ENCODE measurements at places on chromosomes 4 and X.

DNA sequence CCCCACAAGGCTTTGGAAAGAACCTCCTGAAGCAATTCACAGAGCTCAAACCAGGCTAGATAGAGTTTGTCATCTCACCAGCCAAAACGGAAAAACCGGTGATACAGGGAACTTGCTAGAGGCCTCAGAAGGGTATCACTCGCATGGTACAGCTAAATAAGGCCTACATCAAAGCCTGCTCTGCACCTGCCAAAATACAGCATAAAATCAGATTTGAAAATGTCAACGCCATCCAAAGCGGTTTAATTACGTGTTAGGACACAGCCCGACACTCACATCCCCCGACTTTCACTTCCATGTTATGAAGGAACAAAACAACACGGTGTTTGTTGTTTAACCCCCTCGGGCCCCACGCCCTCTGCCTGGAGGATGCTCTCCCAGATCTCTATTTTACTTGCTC is 65.0 kb downstream of the MAPK10 start:
- no peak for DNase-seq

GRCh38 chr4:165779950-165780670 is 92.9 kb upstream of the TLL1 start:
- DNase-seq: no peak

- no peak for DNase-seq
These were observed 38.4 kb downstream of the CPLX1 start for GRCh38 chr4:787561-787981.

- no peak for DNase-seq
These were observed 5.2 kb downstream of the CDK16 start for GRCh38 chrX:47223476-47224250.

- no peak for DNase-seq
These were observed 795.1 kb downstream of the FAT4 start for GRCh38 chr4:126109836-126110235.

DNA sequence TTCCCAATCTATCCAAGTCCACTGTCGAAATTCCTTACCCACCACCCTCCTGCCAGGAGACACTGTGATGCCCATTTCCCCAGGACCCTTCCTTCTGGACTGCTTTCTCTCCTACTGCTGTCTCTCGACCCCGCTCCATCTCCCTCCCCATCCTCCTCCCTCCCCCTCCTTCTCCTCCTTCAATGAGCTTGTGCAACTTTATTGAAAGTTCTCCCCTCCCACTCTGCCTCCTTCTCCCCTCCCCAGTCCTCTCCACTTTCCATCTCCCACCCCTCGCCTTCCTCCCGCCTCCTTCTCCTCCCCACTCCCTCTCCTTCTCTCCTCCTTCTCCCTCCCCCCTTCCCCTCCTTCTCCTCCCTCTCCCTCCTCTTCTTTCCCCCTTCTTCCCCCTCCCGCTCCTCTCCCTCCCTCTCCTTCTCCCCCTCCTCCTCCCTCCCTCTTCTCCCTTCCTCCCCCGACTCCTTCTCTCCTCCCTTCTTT is 116.6 kb upstream of the FAT1 start:
- DNase-seq: no peak

DNA sequence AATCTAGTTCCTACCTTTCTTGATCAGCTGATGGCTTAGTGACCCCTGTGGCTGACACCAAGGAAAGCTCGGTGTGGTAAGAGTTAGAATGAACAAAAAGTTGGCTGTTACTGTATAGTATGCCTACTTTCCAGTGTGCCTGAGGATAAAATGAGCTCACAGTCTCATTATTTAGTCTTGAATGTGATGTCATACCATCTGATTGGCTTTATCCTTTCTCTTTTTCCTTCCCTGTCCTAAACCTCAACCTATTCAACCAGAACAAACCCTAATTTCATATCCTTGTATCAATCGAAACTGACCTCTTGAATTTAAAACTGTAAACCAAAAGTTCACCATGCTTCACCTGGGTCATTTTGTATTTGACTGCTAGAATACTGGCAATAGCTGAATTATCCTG is 156.4 kb downstream of the PPARGC1A start:
- no peak for DNase-seq

DNA sequence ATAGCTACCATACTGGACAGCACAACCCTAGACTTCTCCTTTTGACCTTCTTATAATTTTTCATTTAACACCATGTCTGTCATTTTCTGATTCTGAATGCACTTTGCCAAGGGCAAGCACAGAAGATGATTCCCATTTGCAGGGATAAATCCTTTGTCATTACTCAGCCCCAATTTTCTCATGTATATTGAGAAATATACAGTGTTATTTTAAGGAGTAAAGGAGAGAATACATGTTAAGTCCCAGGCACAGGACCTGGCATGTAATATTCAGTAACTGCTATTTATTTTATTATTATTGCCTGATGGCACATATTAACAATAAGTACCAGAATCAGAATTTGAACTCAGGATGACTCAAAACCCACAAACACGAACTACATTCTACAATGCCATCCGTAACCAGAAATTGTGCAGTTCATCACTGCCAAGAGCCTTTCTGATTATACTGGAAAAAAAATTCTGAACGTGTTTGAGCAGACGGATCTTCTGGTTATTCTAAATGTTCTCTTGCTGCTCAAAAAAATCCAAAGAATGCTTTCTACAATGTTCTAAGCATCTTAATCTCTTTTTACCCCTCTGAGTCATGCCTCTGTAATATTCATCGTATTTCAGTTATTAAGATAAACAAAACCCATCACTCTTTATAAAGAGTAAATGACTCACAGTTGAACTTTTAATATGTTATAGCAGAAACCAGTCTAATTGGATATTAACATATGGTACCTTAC is 170.0 kb downstream of the MID1 start:
- no peak for DNase-seq

- DNase-seq: no peak
These were observed 883 bp upstream of the KLHL4 start for GRCh38 chrX:87516717-87517121.

DNA sequence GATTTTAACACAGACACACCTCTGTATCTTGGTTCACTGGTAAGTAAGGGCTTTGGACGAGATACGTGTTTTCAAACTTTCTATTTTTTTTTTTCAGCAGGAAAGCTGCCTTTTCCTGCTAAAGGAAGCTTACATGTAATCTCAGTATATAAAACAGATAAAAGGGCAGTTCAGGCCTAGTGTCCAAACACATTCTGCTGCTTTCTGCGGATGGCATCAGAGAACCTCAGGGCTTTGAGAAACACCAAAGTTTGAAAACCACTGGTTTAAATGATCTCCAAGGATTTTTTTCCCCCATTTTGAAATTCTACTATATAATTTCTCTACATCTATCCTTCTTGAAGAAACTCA is 76.0 kb downstream of the ZAR1 start:
- DNase-seq: no peak

DNA sequence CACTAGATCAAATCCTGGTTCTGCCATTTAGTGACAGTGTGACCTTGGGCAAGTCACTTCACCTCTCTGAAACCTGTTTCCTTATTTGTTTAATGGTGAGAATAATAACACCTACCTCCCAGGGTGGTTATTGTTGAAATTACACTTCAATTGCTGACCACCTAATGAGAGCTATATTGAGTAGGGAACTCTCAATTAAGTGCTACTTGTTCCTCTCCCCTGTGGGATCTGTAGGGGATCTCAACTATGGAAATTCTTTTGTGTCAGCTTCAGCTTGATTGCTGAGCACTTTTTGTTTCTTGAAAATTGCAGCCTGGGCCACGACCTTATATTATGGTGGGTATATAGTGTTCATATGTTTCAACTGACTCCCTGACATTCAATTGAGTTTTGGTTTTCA is 102.1 kb downstream of the SHROOM4 start:
- DNase-seq: no peak

GRCh38 chr4:185378264-185378663 is 17.5 kb downstream of the LRP2BP start:
- DNase-seq: no peak

- DNase-seq: no peak
These were observed 41.5 kb downstream of the ING2 start for GRCh38 chr4:183546376-183546775.

GRCh38 chrX:22314211-22314610 is 41.5 kb downstream of the CBLL2 start:
- DNase-seq: no peak

DNA sequence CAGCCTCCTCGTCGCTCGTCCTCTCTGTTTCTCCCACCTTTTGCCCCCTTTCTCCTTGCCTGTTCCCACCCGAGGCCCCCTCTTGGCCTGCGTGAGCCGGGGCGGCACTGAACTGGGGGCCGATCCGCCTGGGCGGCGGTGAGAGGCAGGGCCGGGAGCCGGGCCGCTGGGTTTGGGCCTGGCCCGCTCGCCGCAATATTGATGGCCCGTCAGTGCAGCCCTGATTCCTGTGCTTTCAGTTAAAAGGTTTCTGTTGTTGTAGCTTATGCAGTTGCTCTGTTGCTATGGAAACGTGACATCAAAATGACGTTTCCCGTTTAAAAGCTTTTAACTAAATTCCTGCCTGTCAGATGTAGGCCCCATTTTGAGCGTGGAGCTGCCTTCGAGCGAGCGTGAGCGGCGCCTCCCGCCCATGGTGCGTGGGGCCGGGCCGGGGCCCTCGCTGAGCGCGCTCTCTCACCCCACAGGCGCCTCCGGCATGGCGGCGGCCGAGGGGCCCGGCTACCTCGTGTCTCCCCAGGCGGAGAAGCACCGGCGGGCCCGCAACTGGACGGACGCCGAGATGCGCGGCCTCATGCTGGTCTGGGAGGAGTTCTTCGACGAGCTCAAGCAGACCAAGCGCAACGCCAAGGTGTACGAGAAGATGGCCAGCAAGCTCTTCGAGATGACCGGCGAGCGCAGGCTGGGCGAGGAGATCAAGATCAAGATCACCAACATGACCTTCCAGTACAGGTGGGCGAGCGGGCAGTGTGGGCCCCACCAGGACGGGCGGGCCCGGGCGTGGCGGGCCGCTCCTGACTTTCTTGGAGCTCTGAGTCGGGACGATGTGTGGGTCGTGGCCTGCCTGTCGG is at the start of gene MSANTD1:
TSS of gene MSANTD1 (plus strand) at position 349 of the 851 bp plus-strand sequence. CDS start at position 413, 64 bp downstream.
- DNase-seq: no peak

GRCh38 chrX:40883021-40883619 is 147.8 kb upstream of the MED14 start:
- no peak for DNase-seq

- DNase-seq: no peak
These were observed 115.0 kb downstream of the TRIML1 start for GRCh38 chr4:188254211-188254610.

DNA sequence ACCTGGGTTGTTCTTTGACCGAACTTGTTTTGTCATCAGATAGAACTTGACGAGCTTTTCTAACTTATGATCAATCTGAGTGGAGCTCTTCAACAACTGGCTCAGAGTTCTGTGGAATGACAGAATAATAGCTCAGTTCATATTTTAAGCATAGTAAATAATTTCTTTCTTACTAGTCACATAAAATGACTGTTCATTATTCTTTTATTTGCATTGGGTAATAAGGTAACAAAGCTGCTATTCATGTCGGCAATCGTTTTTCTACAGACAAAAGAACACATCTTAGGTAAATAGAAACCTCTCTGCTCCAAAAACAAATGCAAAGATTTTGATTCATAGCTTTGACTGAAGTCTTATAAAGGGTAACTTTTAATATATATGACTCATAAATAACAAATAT is 57.3 kb upstream of the CXCL8 start:
- no peak for DNase-seq

GRCh38 chrX:97399400-97399799 is 515.7 kb downstream of the RPA4 start:
- no peak for DNase-seq

DNA sequence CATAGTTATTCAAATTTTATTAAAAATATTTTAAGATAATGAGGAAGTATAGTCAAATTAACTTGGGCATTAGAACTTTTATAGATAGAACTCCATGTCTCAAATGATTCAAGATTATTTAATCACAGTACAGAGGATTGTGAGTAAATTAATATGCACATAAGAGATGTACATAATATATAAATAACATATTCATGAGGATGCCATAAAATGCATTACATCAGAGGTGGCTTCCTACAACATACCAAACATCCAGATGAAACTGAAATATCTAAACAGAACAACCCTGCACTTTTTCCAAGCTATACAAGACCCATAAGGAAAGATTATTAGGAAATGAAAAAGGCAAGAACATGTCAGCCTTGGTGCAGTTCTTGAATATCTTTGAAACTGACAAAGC is 91.3 kb upstream of the NAP1L5 start:
- no peak for DNase-seq

DNA sequence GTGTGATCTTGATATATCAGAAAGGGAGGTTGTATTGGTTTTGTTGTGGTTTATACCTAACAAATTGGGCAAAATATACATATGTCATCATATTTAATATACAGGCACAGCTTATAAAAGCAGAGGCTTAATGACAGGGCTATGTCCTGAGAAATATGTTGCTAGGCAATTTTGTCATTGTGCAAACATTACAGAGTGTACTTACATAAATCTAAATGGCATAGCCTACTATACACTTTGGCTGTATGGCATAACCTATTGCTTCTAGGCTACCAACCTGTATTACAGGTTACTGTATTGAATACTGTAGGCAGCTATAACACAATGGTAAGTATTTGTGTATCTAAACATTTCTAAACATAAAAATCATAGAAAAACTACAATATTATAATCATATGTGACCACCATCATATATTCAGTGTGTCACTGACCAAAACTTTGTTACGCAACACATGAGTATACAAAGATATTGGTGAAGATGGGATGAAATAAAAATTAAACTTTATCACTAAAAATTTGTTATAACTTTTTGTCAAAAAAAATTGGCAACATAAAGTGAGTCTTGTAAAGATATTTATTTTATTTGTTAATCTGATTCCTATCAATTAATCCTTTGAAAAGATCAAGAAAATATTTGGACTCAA is 414.0 kb upstream of the HS3ST1 start:
- no peak for DNase-seq

DNA sequence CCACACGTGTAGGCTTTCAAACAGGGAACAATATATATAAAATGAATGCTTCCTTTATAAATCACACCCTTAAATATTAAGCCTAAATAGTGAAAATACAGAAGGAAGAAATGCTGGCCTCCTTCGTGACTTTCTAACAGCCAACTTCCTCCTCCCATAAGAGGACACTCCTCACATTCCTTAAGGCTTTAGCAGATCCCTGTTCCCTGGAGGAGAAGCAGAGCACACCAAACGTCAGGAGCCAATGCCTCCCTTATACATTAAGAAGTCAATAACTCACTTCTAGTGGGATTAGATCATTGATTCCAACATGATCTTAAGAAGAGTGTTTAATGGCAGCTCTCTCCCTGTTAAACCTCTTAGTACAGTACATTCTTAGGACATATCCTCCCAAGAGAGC is 108.4 kb upstream of the FAM241A start:
- DNase-seq: no peak

- DNase-seq: no peak
These were observed 40.5 kb downstream of the TECRL start for GRCh38 chr4:64368741-64369140.

GRCh38 chr4:83810428-83810827 is 274.5 kb downstream of the GPAT3 start:
- DNase-seq: no peak
